ENCODE measurements at places on chromosomes 13 and 19.

- no peak for DNase-seq
Observed at GRCh38 chr19:30671622-30672051, 299.5 kb downstream of the ZNF536 start.

- no peak for DNase-seq
Observed at GRCh38 chr19:52451241-52451640, 2.1 kb upstream of the ZNF578 start.

GRCh38 chr13:62875118-62875640 lies 1459.5 kb upstream of the PCDH20 start:
- no peak for DNase-seq

DNA sequence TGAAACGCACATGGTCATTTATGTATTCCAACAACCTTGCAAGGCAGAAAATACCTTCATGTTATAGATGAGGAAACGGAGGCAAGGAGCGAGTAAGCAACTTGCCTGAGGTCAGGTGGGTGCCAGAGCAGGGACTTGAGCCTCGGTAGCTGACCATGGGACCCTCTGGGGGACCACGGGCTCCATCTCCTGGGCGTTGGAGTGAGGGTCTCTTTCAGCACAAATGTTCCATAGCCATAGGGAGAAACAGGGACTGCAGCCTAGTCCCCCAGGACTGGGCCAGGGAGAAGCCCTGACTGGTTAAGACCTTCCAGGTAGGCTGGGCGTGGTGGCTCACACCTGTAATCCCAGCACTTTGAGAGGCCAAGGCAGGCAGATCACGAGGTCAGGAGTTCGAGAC lies 38.4 kb upstream of the ADGRE5 start:
- no peak for DNase-seq

DNA sequence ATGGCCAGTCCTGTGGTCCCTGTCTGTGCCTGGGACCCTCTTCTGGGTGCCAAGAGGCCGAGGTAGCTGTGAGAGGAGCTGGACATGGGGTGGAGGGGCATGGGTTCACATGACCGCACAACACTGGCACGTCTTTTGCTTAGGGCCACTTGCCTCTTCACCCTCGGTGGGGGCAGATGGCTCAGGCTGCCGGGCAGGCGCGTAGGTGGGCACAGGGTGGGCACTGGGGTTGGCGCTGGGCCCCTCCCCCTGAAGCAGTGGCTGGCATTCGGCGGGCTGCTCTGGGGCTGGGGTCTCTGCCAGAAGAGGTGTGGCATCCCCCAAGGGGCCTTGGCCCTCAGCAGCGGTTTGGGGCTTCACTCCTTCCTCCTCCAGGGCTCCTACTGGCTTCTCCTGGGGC lies 8.4 kb downstream of the PALM3 start:
- DNase-seq = no peak

- DNase-seq = no peak
Observed at GRCh38 chr19:44644402-44645016, 799 bp downstream of the PVR start.

GRCh38 chr13:93230261-93230855 lies 3.8 kb downstream of the GPC6 start:
- peak; percentile 72 for DNase-seq

GRCh38 chr13:52118595-52118994 lies 10.3 kb downstream of the NEK5 start:
- no peak for DNase-seq

- no peak for DNase-seq
Observed at GRCh38 chr13:42574435-42575311, 721 bp downstream of the TNFSF11 start.

DNA sequence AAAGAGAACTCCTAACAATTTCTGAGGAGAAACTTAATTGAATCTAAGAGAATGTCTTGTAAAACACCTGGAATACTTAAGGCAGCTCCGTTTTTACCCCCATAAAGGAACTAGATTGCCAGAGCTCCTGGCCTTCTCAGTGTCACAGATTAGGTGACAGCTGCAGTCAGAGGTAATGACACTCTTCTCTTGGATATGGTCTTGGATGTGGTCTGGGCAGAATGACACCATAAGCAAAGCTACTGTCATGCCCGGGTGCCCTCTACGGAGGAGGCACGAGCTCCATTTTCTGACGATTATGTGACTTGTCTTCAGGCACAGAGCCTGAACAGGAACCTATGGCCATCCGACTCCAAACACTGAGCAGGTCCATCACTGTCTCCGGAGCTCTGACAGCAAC lies 46.7 kb downstream of the STK24 start:
- DNase-seq = no peak

GRCh38 chr19:38221919-38222830 lies 1.8 kb downstream of the DPF1 start:
- no peak for DNase-seq

DNA sequence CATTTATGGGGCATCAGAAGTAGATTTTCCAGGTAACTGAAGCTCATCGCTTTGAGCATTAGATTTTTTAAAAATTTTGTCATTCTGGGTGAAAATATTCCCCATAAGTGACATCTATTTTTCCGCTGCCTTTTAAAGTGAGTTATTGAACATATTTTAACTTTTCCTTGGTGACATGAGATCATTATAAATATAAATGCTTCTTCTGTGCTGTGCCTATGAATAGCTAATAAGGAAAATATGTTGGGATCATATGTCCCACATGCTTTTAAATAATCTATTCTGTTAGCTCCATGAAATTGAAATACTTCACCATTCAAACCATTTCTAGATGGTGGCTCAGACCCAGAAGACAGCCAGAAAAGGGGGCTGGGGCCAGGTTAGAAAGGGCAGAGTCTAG lies 14.1 kb downstream of the ATP7B start:
- no peak for DNase-seq

DNA sequence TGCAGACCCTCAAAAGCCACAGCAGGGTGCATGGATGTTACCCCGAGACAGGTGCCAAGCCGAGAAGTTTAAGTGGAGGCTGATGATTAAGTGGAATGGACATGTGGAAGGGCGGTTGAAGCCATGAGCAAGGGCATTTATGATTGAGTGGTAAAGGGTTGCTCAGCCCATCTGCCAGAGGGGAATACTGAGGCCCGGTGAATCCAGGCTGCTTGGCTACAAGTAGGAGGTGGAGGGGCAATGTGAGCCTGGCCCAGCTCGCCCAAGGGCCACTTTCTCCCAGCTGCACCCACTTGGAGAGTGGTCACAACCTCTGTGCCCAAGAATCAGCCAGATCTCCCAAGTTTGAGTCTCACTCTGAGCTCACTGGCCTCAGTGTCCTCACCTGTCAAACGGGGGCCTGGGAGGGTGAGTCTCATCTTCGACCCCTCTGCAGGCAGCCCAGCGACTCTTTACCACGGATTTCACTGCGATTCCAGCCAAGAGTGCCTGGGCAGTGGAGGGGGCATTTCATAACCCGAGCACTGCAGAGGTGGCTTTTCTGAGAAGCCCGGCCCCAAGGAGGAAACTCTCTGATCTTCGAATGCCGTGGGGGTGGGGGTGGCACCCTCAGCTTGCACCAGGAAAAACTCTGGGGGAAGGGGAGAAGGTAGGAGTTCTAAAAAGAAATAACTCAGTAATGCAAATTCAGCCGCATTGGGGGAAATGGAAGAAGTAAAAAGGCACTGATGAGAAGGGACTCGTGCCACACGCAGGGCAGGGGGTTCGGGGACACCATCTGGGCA lies 62.9 kb upstream of the KLF2 start:
- no peak for DNase-seq

- no peak for DNase-seq
Observed at GRCh38 chr19:53772943-53773342, 51.2 kb downstream of the NLRP12 start.

- DNase-seq = no peak
Observed at GRCh38 chr13:36533806-36534205, 101.5 kb downstream of the CCNA1 start.

- no peak for DNase-seq
Observed at GRCh38 chr19:41541990-41542584, 33.9 kb upstream of the CEACAM21 start.

- DNase-seq = no peak
Observed at GRCh38 chr19:1057176-1057855, 9.7 kb upstream of the ARHGAP45 start.

- no peak for DNase-seq
Observed at GRCh38 chr19:45100846-45101252, 7.9 kb downstream of the PPP1R37 start.

- no peak for DNase-seq
Observed at GRCh38 chr13:113531041-113531873, 40.7 kb upstream of the DCUN1D2 start.

DNA sequence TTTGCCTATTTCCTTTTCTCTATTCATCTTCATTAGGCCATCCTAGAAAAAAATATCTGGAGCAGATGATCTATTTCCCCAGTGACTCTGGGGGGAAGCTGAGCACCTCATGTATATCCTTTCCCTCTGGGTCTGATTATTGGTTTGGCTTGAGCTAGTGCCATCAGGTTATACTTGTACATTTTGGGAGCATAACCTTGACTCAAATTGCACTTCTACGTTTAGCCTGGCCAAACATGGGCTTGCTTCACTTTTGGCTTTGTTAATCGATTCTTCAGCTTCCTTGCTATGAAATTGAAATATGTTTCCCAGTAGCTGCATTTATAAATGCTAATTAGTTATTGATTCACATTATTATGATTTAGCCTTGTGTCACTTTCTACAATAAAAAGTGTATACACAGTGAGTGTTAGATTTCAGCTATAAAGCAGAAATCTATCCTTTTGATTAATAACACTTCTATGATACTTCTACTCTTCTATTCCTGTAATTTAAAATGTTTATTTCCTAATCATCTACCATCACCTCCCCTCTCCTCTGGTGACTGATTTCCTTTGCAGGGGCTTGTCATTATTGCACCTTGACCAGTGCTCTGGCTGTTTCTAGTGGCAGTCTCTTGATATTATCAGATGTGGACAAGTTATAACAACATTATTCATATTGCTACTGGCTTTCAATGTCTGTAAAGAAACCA lies 37.3 kb downstream of the TNFSF11 start:
- DNase-seq = no peak

DNA sequence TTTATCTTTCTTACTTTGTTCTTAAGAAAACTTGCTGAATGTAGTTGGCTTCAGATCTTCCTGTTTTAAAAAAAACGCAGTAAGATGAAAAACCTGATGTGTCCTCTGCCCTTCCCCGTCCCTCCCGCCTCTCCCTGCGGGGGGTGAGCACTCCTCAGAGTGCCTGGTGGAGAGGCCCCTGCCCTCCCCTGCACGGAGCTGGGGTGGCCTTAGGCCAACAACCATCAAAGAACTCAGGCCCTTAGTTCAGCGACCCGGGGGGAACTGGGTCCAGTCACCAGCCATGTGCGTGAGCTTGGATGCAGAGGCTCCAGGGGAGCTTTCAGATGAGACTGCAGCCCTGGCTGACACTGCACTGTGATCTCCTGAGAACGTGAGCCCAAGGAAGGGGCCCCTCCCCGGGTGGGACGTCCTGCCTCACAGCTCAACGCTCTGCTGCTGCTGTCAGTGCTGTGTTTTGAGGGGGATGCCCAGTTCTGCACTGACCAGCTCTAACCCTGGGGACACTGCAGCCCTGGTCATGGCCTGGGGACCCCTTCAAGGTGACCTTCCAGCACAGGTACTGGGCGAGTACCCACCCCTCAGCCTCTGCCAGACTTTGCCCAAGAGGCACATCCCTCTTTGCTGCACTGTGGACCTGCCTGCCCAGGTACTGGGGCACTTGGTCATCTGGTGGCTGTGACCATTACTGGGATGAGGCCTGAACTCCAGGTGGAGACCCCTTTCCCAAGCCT lies 42.7 kb downstream of the ANKRD10 start:
- no peak for DNase-seq

DNA sequence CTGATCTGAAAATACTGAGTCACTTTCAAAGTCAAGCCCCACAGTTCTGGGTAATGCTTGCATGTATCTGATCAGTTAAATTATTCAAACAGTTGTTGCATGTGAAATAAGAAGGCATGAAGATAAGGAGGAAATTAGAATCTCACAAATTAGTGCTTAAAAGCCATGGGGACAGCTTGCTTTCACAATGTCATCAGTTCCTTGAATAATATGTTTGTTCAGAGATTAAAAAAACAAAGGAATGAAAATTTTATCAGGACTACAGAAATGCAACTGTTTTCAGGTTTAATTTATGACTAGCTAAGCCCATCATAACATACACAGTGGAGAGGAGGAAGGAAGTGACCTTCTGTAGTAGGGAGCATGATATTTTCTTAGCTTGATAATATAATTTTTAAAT lies 150.1 kb downstream of the OXGR1 start:
- DNase-seq = no peak

All from epithelial cell of proximal tubule (primary cell).